ENCODE measurements at places on chromosomes 13 and 19. TPM values are rescaled to one million over a fixed set of nuclear protein-coding genes. Genes with fewer than 3 reads are reported as not detected.

- H3K27me3 ChIP-seq = peaks cover 7% of the 10 kb centered on the region
- no peak overlapping the region for H3K27ac ChIP-seq
- DNase-seq = no peak
- H3K36me3 ChIP-seq = no peaks in the 10 kb centered on the region
- H3K4me1 ChIP-seq = no peaks in the 10 kb centered on the region
These were observed 39.6 kb downstream of the HSPH1 start for GRCh38 chr13:31122143-31122542.

The CATSPERD gene
- polyA plus RNA-seq = not detected

DNA sequence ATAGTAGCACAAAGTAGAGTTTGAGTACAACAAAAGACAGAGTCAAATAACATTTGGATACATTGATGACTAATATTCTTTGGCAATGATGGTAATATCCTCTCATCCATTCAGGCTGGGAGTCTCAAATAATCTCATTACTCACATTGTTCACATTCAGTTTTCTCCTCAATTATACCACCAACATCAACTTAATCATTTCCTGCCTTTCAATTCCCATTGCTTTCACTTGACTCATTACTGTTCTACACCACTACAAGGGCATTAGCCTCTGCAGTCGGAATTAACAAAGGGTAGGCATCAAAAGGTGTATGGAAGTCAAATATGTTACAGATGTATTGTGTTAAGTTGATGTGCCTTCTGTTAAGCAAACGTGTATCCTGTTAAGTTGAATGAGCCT, 518.4 kb upstream of the SLITRK1 start:
- H3K36me3 ChIP-seq = no peaks in the 10 kb centered on the region
- H3K27ac ChIP-seq = no peak overlapping the region
- no peak overlapping the region for H3K4me3 ChIP-seq
- no peak for DNase-seq
- no peaks in the 10 kb centered on the region for H3K27me3 ChIP-seq

- H3K27ac ChIP-seq = no peak overlapping the region
- DNase-seq = no peak
- H3K36me3 ChIP-seq = no peaks in the 10 kb centered on the region
These were observed 7.3 kb upstream of the CCNE1 start for GRCh38 chr19:29804493-29804892.

GRCh38 chr19:21398851-21399250, 1.9 kb downstream of the ZNF493 start:
- H3K4me1 ChIP-seq = peaks cover 70% of the 10 kb centered on the region
- H3K36me3 ChIP-seq = peaks cover 8% of the 10 kb centered on the region
- peak overlapping the region; percentile 97 for H3K4me3 ChIP-seq
- no peak overlapping the region for H3K27ac ChIP-seq

DNA sequence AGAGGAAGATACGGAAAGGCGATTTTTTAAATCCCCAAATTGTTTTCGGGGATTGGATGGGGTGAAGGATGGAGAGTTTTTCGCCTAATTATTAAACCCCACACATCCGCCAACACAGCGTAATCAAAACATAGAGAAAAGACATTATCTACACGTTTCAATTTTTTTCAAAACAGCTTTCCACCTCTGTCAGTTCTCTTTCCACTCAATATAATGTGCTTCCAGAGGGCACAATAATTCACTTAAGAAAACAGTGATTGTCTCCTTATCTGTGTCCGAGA, 435 bp upstream of the OBI1 start:
- H3K4me1 ChIP-seq = peaks cover 42% of the 10 kb centered on the region
- no peak for DNase-seq
- peak overlapping the region; percentile 97 for H3K27ac ChIP-seq

The LRRC4B gene
- polyA plus RNA-seq = not detected

The ZNF714 gene
- 4.1 TPM for polyA plus RNA-seq

DNA sequence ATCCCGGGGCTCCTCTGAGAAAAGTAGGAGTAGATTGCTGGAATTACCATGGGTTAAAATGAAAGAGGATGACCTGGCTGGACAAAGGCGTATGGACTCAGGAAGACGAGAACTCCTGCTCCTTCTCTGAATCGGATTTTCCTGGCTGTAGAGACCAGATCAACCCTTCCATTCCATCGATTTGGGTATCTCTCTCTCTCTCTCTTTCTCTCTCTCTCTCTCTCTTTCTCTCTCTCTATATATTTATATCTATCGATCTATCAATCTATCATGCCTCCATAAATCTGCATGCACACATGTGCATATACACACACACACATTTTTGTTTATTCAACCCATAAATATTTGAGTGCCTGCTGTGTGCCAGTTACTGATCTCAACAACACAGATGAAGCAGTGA, 234.9 kb downstream of the LMO7 start:
- H3K36me3 ChIP-seq = no peaks in the 10 kb centered on the region
- H3K27me3 ChIP-seq = no peaks in the 10 kb centered on the region
- peaks cover 6% of the 10 kb centered on the region for H3K4me1 ChIP-seq

GRCh38 chr19:30226464-30227011, 145.6 kb upstream of the ZNF536 start:
- H3K4me3 ChIP-seq = peak overlapping the region; percentile 80
- peaks cover 4% of the 10 kb centered on the region for H3K36me3 ChIP-seq
- no peak for DNase-seq
- H3K27ac ChIP-seq = no peak overlapping the region
- peaks cover 31% of the 10 kb centered on the region for H3K4me1 ChIP-seq
- H3K27me3 ChIP-seq = peaks cover 34% of the 10 kb centered on the region

- no peak overlapping the region for H3K4me3 ChIP-seq
- H3K4me1 ChIP-seq = no peaks in the 10 kb centered on the region
- peaks cover 4% of the 10 kb centered on the region for H3K27me3 ChIP-seq
- H3K36me3 ChIP-seq = peaks cover 47% of the 10 kb centered on the region
These were observed 10.6 kb downstream of the COQ8B start for GRCh38 chr19:40705950-40706619.

DNA sequence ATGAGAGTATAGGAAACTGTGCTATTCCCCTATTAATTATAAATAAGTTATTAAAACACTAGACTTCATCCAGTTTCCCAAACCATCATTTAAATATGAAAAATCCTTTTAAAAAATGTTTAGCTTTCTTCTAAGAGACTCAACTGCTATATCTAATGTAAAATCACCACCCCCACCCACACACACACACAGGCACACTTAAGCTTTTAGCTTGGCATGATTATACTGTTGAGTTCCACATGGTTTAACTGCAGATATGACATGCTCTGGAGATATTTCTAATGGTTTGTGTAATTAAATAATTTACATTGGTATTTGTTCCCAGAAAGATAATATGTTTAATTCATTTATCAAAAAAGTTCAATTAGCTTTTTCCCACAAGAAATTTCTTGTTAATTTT, 1700.1 kb upstream of the SLC10A2 start:
- no peak overlapping the region for H3K4me3 ChIP-seq
- H3K27ac ChIP-seq = no peak overlapping the region
- no peaks in the 10 kb centered on the region for H3K4me1 ChIP-seq
- H3K27me3 ChIP-seq = no peaks in the 10 kb centered on the region
- H3K36me3 ChIP-seq = no peaks in the 10 kb centered on the region

The TMIGD2 gene
- 86.1 TPM for polyA plus RNA-seq

- peak; percentile 22 for DNase-seq
- peak overlapping the region; percentile 69 for H3K27ac ChIP-seq
- no peak overlapping the region for H3K4me3 ChIP-seq
- peaks cover 29% of the 10 kb centered on the region for H3K4me1 ChIP-seq
- peaks cover 1% of the 10 kb centered on the region for H3K27me3 ChIP-seq
These were observed 9.7 kb downstream of the CTU1 start for GRCh38 chr19:51098365-51099046.

The CGB2 gene
- not detected for polyA plus RNA-seq

All from immature natural killer cell (primary cell).